ENCODE measurements at places on chromosomes 2 and 18. TPM values are rescaled to one million over a fixed set of nuclear protein-coding genes. Genes with fewer than 3 reads are reported as not detected.
A peak's percentile ranks its signal among the peaks of the same experiment; 100 is the strongest.

DNA sequence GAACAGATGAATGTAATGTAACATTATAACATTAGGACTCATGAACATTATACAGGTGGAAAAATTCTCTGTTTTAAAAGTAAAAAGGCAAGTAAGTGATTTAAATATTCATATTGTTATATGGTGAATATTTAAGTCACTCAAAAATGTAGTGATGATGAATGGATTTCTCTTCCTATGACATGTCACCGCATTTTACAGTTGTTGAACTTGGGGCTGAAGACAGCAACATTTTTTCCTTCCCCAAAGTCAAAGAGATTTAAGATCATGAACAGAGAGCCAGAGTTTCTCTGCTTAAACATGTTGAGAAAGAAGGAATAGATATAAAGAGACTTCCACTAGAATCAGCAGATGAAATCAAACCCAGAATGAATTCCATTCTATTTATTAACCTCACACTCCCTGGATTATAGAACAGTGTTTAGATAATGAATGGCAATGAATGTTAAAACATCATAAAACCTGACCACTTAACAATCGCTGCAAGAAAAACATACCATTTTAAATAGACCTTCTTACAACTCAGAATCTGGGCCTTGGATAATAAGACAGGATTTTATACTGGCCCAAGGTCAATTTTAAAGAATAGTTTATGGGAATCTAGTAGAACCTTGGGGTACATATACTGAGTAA, 163.6 kb upstream of the SIX2 start:
- H3K4me3 ChIP-seq: no peak overlapping the region
- no peaks in the 10 kb centered on the region for H3K36me3 ChIP-seq
- peaks cover 45% of the 10 kb centered on the region for H3K27me3 ChIP-seq
- DNase-seq: no peak

DNA sequence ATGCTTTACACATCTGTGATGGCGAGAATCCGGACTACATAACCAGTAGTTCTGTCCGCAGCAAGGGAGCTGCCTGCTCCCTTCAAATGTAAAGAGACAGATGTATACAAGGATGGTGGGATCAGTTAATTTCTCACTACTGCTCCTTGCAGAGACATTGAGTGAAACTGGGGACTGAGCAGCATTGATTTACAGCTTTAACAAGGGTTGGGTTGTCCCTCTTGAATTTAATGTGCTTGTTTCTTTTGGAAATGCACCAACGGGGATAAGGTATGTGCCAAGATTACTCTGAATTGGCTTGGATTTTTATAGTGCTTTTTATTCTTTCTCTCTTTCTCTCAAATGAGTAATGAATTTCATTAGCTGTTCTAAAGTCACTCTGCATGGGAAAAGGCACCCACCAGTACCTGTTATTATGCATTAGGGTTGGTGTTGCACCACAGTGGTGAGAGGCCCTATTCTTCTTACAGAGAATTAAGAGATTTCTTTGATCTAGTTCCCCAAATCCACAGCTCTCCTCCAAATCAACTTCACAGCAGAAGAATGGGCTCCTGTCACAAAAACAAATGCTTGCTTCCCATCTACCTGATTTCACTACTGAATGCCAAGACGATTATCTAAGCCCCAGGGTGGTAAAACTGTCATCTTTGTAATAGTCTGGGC, 107.6 kb downstream of the DOCK10 start:
- DNase-seq: no peak
- H3K27me3 ChIP-seq: no peaks in the 10 kb centered on the region
- peaks cover 19% of the 10 kb centered on the region for H3K4me1 ChIP-seq
- no peak overlapping the region for H3K4me3 ChIP-seq

DNA sequence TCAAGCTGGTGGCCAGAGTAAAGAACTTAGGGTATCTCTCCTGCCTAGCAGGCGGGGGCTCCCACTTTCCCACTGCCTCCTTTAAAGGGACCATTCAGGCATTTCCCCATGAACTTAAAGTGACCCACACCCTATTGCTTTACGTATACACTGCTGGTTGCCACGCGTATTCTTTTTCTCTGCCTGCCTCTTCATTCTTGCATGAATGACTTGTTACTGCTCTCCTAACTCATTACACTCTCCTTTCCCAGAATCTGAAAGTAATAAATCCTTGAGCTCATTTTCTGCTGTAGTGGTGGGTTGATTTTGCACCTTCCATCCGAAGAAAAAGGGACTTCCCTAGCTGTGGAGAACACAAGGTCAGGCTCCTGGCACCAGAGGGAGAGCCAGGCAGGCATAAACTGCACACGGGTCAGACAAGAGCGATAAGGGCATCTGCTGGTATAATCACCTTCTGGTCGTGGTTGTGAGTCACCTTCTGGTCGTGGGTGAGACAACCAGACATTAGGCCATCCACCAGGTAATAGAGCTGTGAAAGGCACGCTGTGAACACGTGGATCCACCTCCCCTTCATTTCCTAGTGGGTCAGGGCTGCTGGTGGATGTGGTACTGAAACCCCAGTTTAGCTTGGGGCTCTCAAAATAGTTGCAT, 950.3 kb downstream of the SOCS6 start:
- no peaks in the 10 kb centered on the region for H3K4me1 ChIP-seq
- H3K27ac ChIP-seq: no peak overlapping the region
- DNase-seq: no peak
- H3K36me3 ChIP-seq: no peaks in the 10 kb centered on the region
- H3K27me3 ChIP-seq: no peaks in the 10 kb centered on the region

DNA sequence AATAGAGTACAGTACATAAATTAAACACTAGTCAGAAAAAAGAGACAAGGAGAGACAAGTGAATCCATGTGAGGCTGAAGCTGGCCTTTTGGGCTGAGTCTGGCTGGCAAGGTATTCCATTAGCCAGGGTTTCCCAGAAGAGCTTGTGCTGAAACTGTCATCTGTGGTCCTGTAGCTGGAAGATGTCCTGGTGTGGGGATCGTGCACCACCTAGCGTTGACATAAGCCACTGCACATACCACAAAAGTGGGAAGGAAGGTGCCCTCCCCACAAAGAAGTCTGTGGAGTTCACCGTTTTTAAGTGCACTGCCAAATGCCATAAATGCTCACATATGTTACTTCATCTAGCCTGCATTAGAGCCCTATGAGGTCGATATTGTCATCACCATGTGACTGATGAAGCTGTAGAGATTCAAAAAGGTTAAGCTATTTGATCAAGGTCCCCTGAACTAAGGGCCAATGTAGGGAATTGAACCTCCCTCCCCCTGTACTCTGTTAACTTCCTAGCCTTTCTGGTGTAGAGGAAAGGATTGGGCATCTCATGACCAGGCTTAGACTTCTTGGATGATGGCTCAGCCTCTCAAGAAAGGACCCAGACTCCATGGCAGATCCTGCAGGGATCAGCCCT, 31.9 kb upstream of the GALNT14 start:
- no peak for DNase-seq
- no peak overlapping the region for H3K27ac ChIP-seq
- H3K36me3 ChIP-seq: no peaks in the 10 kb centered on the region
- no peaks in the 10 kb centered on the region for H3K27me3 ChIP-seq
- no peak overlapping the region for H3K4me3 ChIP-seq
- H3K4me1 ChIP-seq: no peaks in the 10 kb centered on the region

- no peak overlapping the region for H3K4me3 ChIP-seq
- no peak overlapping the region for H3K27ac ChIP-seq
- H3K4me1 ChIP-seq: no peaks in the 10 kb centered on the region
- no peak for DNase-seq
- H3K27me3 ChIP-seq: no peaks in the 10 kb centered on the region
Observed at GRCh38 chr18:73136134-73136533, 268.3 kb upstream of the NETO1 start.

DNA sequence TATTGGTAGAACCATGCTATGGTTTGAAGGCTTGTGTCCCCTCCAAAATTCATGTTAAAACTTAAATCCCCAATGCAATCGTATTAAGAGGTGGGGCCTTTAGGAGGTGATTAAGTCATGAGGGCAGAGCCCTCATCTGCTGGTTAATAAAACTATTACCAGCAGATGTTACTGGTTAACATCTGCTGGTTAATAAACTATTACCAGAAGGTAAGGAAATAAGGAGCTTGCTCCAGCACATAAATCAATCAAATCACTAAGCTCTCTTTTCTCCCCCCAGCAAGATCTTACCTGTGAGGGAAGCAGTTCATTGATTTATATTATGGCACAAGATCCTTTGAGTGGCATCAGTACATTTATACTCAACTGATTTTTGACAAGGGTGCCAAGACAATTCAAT, 96.9 kb downstream of the AAK1 start:
- no peaks in the 10 kb centered on the region for H3K27me3 ChIP-seq
- H3K4me1 ChIP-seq: peaks cover 4% of the 10 kb centered on the region
- H3K36me3 ChIP-seq: peaks cover 15% of the 10 kb centered on the region
- no peak for DNase-seq
- H3K27ac ChIP-seq: no peak overlapping the region
- no peak overlapping the region for H3K4me3 ChIP-seq

- H3K4me1 ChIP-seq: no peaks in the 10 kb centered on the region
- DNase-seq: no peak
- H3K4me3 ChIP-seq: no peak overlapping the region
- no peaks in the 10 kb centered on the region for H3K36me3 ChIP-seq
Observed at GRCh38 chr2:112938904-112939303, 27.9 kb downstream of the IL37 start.

- no peaks in the 10 kb centered on the region for H3K27me3 ChIP-seq
- peaks cover 12% of the 10 kb centered on the region for H3K36me3 ChIP-seq
- H3K4me3 ChIP-seq: no peak overlapping the region
- DNase-seq: no peak
Observed at GRCh38 chr2:7025082-7025481, 107.9 kb downstream of the RNF144A start.

DNA sequence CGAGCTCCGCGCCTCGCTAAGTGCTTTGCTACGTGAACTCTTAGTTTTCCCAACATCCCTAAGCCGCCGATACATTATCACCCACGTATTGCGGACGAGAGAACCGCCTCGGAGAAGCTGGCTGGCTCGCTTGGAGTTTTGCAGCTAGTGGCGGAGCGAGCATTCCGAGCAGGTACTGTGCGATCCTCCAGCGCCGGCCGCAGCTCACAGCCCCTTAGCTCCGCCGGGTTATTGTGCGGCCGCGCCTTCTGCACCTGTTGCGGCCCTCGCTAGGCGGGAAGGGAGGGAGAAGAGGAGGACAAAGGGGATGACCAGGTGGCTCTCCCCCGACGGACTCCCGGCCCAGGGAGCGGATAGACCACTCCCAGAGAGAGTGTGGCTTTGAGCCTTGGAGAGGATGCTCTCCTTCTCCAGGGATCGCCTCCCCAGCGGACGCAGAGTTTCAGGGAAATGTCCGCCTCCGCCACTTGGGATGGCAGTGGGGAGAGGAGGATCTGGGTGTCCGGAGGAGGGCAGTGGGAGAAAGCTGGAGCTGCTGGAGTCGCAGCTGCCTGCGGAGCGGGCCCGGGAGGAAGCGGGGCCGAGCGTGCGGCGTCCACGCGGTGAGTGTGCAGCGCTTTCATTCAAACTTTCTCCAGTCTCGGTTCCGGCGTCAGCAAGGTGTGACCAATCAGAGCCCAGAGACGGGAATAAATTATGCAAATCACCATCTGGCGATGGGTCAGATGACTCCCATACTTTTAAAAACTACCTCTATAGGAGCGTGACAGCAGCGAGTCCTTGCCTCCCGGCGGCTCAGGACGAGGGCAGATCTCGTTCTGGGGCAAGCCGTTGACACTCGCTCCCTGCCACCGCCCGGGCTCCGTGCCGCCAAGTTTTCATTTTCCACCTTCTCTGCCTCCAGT, at the start of gene LIPG:
Gene LIPG, plus strand, starts transcription at position 769 of the 905 bp plus-strand sequence. CDS start 252 bp downstream, outside the sequence.
- H3K4me3 ChIP-seq: peak within 1 kb of the TSS; percentile 39
- H3K4me1 ChIP-seq: peaks cover 29% of the 10 kb centered on the region
- no peak within 1 kb of the TSS for H3K27ac ChIP-seq
- H3K27me3 ChIP-seq: peaks cover 56% of the 10 kb centered on the region
- DNase-seq: no peak

GRCh38 chr2:182240862-182241371, 185.9 kb downstream of the PDE1A start:
- H3K27me3 ChIP-seq: no peaks in the 10 kb centered on the region
- no peak overlapping the region for H3K4me3 ChIP-seq
- DNase-seq: no peak

DNA sequence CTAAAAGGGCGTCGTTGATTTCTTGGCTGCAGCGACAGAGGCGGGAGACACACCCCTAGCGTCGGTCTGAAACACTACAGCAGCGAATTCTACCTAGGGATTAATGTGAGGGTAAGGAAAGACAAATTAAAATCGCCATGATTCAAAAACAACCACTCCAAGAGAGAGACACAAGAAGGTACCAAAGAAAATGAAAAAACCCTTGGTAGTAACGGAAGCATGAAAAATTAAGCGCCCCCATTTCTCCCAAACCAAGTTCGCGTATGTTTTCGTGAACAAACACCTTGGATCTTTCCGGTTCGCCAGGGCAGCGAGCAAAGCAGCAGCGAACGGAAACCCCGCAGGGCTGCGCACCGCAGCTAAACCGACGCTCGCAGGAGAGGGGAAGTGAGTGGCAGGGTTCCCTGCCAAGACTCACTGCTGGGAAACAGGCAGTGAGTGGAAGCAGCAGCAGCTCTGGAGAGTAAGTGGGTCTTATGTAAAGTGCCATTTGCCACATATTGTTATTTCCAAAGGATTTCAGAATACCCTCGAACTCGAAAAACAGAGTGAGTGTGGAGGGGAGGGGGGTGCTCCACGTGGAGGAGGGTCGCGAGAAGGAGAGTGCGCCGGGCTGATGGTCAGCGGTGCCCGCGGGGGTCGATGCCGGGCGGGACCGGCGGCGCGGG, 1.0 kb downstream of the PPP3R1 start:
- DNase-seq: peak; percentile 85
- H3K4me3 ChIP-seq: peak overlapping the region; percentile 82
- H3K27ac ChIP-seq: peak overlapping the region; percentile 99

- H3K36me3 ChIP-seq: no peaks in the 10 kb centered on the region
- no peak for DNase-seq
- H3K27ac ChIP-seq: no peak overlapping the region
- no peaks in the 10 kb centered on the region for H3K27me3 ChIP-seq
Observed at GRCh38 chr2:222851956-222852617, 8.7 kb upstream of the ACSL3 start.

- no peaks in the 10 kb centered on the region for H3K4me1 ChIP-seq
- DNase-seq: no peak
- no peaks in the 10 kb centered on the region for H3K36me3 ChIP-seq
- no peaks in the 10 kb centered on the region for H3K27me3 ChIP-seq
- H3K27ac ChIP-seq: no peak overlapping the region
Observed at GRCh38 chr18:24500766-24501165, 40.3 kb downstream of the HRH4 start.

GRCh38 chr2:174939046-174939445, 66.1 kb downstream of the CHN1 start:
- H3K4me3 ChIP-seq: no peak overlapping the region
- no peaks in the 10 kb centered on the region for H3K4me1 ChIP-seq
- DNase-seq: no peak
- H3K27ac ChIP-seq: no peak overlapping the region

CCDC85A gene
- total RNA-seq: 1.9 TPM

ATL2 gene
- 174 TPM for total RNA-seq

CABYR gene
- total RNA-seq: 0.76 TPM

ERICH2 gene
- not detected for total RNA-seq

EN1 gene
- total RNA-seq: 7.3 TPM

ANKRD30B gene
- total RNA-seq: not detected

ERMN gene
- not detected for total RNA-seq

NEU2 gene
- total RNA-seq: 5.3 TPM

SLC38A11 gene
- total RNA-seq: 1.1 TPM

SLC11A1 gene
- 16.1 TPM for total RNA-seq

CMPK2 gene
- total RNA-seq: 1.6 TPM

ATP6V1C2 gene
- 142 TPM for total RNA-seq

Measured in suprapubic skin (tissue), 4 donors.